GM23338 (cell line): ENCODE measurements at places on chromosomes 12 and 14. TPM values are rescaled to one million over a fixed set of nuclear protein-coding genes. Genes with fewer than 3 reads are reported as not detected.
A peak's percentile ranks its signal among the peaks of the same experiment; 100 is the strongest.

SYCP3 gene
- 0.07 TPM in 1 of 2 replicates, not detected in the other for total RNA-seq

TMEM117 gene
- total RNA-seq, result 1.6 and 4.1 TPM in 2 replicates

WDR89 gene
- total RNA-seq, result 31.8 and 37.3 TPM in 2 replicates

TRMT5 gene
- total RNA-seq, result 18.4 and 31.9 TPM in 2 replicates

TPH2 gene
- total RNA-seq, result 1.0 and 1.4 TPM in 2 replicates

HECTD1 gene
- 132 and 134 TPM in 2 replicates for total RNA-seq

GRCh38 chr12:41515953-41516352 lies 327.8 kb downstream of the PDZRN4 start:
- H3K27me3 ChIP-seq, result no peaks in the 10 kb centered on the region
- H3K27ac ChIP-seq, result no peak overlapping the region
- peaks cover 17% of the 10 kb centered on the region; the same call in 1 of the 2 replicates for H3K4me1 ChIP-seq

DNA sequence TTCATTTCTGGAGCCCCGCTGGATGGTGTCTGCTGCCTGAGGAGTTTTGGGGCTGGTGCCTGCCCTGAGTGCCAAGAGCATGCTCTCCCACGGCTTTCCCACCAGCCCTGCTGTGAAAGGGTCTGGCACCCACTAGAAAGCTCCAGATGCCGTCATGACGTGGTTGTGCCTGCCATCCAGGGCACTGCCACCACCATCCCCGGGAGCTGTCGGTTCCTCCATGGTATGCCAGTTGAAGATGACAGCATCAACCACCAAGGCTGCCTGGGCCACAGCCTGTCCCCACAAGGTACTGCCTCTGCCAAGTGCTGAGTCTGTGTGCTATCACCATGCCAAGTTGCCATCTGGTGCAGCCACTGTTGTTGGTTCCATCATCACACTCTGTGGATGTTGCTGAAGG lies 85.9 kb downstream of the TTC8 start:
- no peak overlapping the region for H3K27ac ChIP-seq
- H3K4me3 ChIP-seq, result no peak overlapping the region
- no peaks in the 10 kb centered on the region; the same call in 1 of the 2 replicates for H3K36me3 ChIP-seq
- no peak for DNase-seq

GRCh38 chr14:34256223-34256622 lies 205.8 kb downstream of the SPTSSA start:
- H3K27me3 ChIP-seq, result no peaks in the 10 kb centered on the region
- no peak overlapping the region for H3K27ac ChIP-seq
- H3K36me3 ChIP-seq, result no peaks in the 10 kb centered on the region
- DNase-seq, result no peak
- H3K4me3 ChIP-seq, result no peak overlapping the region
- no peaks in the 10 kb centered on the region for H3K4me1 ChIP-seq

DNA sequence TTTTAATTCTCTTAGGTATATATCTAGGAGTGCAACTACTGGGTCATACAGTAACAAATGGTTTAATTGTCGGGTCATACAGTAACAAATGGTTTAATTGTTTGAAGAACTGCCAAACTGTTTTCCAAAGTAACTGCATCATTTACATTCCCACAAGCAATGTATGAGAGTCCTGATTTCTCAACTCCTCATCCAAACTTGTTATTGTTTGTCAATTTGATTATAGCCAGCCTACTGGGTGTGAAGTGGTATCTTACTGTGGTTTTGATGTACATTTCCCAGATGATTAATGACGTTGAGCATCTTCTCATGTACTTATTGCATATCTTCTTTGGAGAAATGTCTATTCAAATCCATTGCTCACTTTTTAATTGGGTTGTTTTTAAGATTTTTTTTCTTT lies 67.6 kb upstream of the CFL2 start:
- no peak overlapping the region for H3K4me3 ChIP-seq
- no peak for DNase-seq
- H3K27ac ChIP-seq, result no peak overlapping the region
- H3K27me3 ChIP-seq, result no peaks in the 10 kb centered on the region

DNA sequence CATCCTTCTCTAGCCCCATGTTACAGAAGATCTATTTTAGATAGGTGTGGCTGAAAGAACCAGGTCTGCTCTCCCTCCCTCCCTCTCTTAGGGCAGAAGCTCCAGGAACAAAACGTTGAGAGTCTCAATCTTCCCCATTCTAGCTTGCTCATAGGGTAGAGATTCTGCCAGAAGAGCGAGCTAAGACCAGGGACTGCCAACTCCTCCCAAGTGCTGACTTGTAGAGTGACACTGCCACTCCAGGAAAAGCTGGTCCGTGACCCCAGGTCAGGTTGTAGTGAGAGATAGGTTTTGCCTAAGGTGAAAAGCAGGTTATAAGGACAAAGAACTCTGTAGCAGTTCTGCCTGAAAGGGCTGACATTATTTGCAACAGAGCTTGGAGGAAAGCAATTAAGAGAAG lies 73.4 kb downstream of the INSM2 start:
- no peaks in the 10 kb centered on the region for H3K4me1 ChIP-seq
- H3K36me3 ChIP-seq, result no peaks in the 10 kb centered on the region
- H3K27ac ChIP-seq, result no peak overlapping the region
- H3K4me3 ChIP-seq, result no peak overlapping the region
- no peaks in the 10 kb centered on the region for H3K27me3 ChIP-seq

DNA sequence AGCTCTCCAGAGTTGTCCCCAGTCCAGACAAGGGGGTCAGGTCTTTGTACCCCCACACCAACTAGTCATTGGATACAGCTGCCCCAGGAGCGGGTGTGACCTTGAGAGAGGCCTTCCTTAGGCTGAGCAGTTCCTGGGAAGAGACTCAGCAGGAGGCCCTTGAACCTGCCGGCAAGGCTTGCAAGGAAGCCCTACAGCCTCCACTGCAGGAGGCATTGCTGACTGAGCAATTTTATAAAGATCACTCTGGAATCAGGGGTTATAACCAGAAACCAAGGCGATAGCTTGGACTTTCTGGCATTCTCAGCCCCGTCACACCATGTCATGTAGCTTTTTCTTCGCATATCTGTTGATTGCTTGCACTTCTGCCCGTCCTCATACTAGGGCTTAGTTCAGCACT lies 291.3 kb upstream of the CRY1 start:
- H3K27me3 ChIP-seq, result no peaks in the 10 kb centered on the region
- no peaks in the 10 kb centered on the region for H3K36me3 ChIP-seq
- H3K27ac ChIP-seq, result no peak overlapping the region
- no peak overlapping the region for H3K4me3 ChIP-seq
- DNase-seq, result no peak

- DNase-seq, result no peak
- no peaks in the 10 kb centered on the region for H3K27me3 ChIP-seq
- no peaks in the 10 kb centered on the region for H3K36me3 ChIP-seq
- no peak overlapping the region for H3K27ac ChIP-seq
- H3K4me3 ChIP-seq, result no peak overlapping the region
Observed at GRCh38 chr12:70379846-70380245, 13.8 kb downstream of the KCNMB4 start.

GRCh38 chr12:65248656-65249633 lies 29.5 kb upstream of the MSRB3 start:
- no peak overlapping the region for H3K27ac ChIP-seq
- H3K4me1 ChIP-seq, result no peaks in the 10 kb centered on the region
- no peaks in the 10 kb centered on the region for H3K27me3 ChIP-seq
- H3K4me3 ChIP-seq, result no peak overlapping the region

- H3K27ac ChIP-seq, result no peak overlapping the region
- H3K27me3 ChIP-seq, result no peaks in the 10 kb centered on the region
- no peaks in the 10 kb centered on the region for H3K36me3 ChIP-seq
- H3K4me1 ChIP-seq, result peaks cover 49% of the 10 kb centered on the region
- DNase-seq, result no peak
Observed at GRCh38 chr12:94674835-94675234, 24.5 kb upstream of the TMCC3 start.

DNA sequence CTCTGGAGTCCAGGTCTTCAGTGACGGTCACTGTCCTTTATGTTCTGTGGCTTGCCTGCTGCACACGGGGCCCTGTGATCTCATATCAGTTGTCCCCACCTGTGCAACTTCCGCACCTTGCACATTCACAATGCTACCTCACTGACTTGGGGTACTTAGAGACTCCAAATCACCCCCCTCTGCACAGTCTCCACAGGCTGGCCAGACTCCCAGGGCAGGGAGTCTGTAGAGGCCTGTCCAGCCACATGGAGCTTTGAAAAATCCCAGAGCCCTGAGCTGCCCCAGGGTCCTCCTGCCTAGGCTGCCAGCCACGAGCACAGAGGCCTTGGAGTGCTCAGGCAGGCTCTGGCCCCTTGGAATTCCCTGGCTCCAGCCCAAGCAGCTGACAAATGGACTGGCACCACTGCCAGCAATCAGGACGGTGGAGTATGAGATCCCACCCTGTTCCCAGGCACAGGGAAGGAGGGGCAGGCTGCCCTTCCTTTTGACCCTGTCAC lies 26.4 kb downstream of the CMKLR1 start:
- H3K4me1 ChIP-seq, result peaks cover 33% of the 10 kb centered on the region
- H3K27ac ChIP-seq, result no peak overlapping the region
- H3K27me3 ChIP-seq, result no peaks in the 10 kb centered on the region

DNA sequence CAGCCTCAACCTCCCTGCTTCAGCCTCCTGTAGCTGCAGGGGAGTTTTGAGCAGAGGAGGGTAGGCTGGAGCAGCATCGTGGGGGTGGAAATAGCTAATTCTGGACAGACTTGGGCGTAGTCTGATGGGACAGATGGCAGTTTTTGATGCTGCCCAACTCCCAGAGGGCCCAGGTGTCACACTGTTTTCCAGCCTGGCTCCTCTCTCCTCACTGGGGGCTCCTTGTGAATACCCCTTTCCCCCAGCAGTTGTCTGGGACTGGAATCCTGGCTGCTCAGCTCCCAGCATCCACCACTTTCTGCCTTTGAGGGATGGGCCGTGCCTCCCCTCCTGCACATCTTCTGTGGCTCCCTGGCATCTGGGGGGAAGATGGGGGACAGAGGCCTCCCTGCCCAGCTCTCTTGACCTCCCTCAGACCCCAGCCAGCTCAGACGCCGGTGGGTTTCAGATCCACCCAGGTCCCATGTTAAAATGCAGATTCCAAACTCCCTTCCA lies 34.0 kb downstream of the SH2B3 start:
- no peak for DNase-seq
- H3K4me1 ChIP-seq, result peaks cover 33% of the 10 kb centered on the region
- H3K27me3 ChIP-seq, result no peaks in the 10 kb centered on the region
- H3K4me3 ChIP-seq, result no peak overlapping the region
- H3K27ac ChIP-seq, result no peak overlapping the region
- H3K36me3 ChIP-seq, result no peaks in the 10 kb centered on the region

DNA sequence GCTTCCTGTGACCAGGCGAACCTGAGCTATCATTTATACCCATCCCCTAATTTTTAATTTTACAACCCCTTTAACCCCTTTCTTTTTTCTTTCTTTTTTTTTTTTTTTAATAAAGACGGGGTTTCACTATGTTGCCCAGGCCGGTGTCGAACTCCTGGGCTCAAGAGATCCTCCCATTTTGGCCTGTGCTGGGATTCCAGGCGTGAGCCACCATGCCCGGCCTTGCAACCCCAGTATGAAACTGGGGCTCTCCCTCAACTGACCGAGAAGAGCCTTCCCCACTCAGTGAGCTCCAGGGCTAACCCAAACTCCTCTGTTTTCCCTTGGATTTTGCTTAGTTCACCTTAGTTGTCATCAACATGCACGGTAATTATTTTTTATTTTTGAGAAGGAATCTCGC lies 992 bp downstream of the CPSF2 start:
- peaks cover 23% of the 10 kb centered on the region for H3K36me3 ChIP-seq
- peak overlapping the region; percentile 99 for H3K4me3 ChIP-seq
- no peaks in the 10 kb centered on the region for H3K27me3 ChIP-seq
- peak overlapping the region; percentile 99 for H3K27ac ChIP-seq
- H3K4me1 ChIP-seq, result peaks cover 21% of the 10 kb centered on the region

- H3K36me3 ChIP-seq, result no peaks in the 10 kb centered on the region
- H3K4me1 ChIP-seq, result no peaks in the 10 kb centered on the region
- no peaks in the 10 kb centered on the region for H3K27me3 ChIP-seq
- no peak overlapping the region for H3K4me3 ChIP-seq
Observed at GRCh38 chr12:90896821-90897220, 58.2 kb downstream of the CCER1 start.

DNA sequence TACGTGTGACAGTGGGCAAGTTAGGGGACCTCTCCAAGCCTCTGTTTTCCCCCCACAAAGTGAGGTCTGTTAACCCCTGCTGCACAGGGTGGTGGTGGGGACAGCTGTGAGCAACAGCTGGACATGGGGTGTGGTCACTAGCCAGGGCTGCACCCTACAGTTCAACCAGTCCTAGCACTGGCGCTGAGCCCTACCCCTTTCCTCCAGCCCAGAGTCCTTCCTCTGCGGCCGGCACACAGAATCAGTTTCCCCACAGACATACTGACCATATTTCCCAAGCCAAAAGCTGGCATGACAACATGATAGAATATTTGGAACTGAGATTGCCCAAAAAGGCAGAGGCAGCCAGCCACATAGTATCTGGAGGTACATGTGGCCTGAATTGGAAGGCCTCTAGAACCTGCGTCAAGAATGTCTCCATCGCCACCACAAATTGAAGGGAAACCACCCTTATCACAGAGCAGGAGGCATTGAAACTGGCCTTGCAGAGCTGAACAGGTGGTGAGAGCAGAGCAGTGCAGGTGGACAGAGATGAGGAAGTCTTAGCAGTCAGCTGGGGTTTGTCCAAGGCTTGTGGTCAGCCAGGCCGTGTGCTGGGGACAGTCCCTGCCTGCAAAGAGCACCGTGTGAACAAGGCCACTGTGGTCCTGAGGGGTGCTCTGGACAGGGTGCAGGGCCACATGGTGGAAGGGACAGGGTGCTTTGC lies 21.2 kb downstream of the DEGS2 start:
- no peaks in the 10 kb centered on the region for H3K36me3 ChIP-seq
- no peak overlapping the region for H3K27ac ChIP-seq
- no peak for DNase-seq
- H3K4me1 ChIP-seq, result peaks cover 4% of the 10 kb centered on the region; the same call in 1 of the 2 replicates
- H3K4me3 ChIP-seq, result no peak overlapping the region
- no peaks in the 10 kb centered on the region for H3K27me3 ChIP-seq

GRCh38 chr14:33019346-33019745 lies 80.7 kb downstream of the NPAS3 start:
- no peak overlapping the region for H3K4me3 ChIP-seq
- no peaks in the 10 kb centered on the region for H3K36me3 ChIP-seq
- no peak overlapping the region for H3K27ac ChIP-seq
- no peak for DNase-seq
- H3K27me3 ChIP-seq, result no peaks in the 10 kb centered on the region

- H3K27me3 ChIP-seq, result no peaks in the 10 kb centered on the region
- no peak overlapping the region for H3K4me3 ChIP-seq
- DNase-seq, result no peak
- H3K36me3 ChIP-seq, result no peaks in the 10 kb centered on the region
Observed at GRCh38 chr12:107487011-107487680, 198.5 kb upstream of the PWP1 start.

- no peaks in the 10 kb centered on the region for H3K36me3 ChIP-seq
- peak; percentile 79 for DNase-seq
- no peaks in the 10 kb centered on the region for H3K4me1 ChIP-seq
- no peak overlapping the region for H3K4me3 ChIP-seq
Observed at GRCh38 chr14:39467889-39468524, 35.8 kb upstream of the FBXO33 start.

GRCh38 chr12:118359541-118359915 lies 13.2 kb downstream of the TAOK3 start:
- peaks cover 13% of the 10 kb centered on the region; the same call in 1 of the 2 replicates for H3K4me1 ChIP-seq
- H3K27ac ChIP-seq, result no peak overlapping the region
- no peak for DNase-seq
- H3K36me3 ChIP-seq, result no peaks in the 10 kb centered on the region

- no peaks in the 10 kb centered on the region; the same call in 1 of the 2 replicates for H3K36me3 ChIP-seq
- H3K27ac ChIP-seq, result peak overlapping the region; percentile 63; the same call in 1 of the 2 replicates
- peaks cover 38% of the 10 kb centered on the region for H3K4me1 ChIP-seq
- H3K4me3 ChIP-seq, result peak overlapping the region; percentile 74
- DNase-seq, result no peak
Observed at GRCh38 chr14:23557521-23557920, 1.4 kb downstream of the THTPA start.

GRCh38 chr12:45298721-45299692 lies 83.1 kb downstream of the ANO6 start:
- H3K4me3 ChIP-seq, result no peak overlapping the region
- H3K27me3 ChIP-seq, result no peaks in the 10 kb centered on the region
- no peaks in the 10 kb centered on the region for H3K4me1 ChIP-seq

- DNase-seq, result no peak
- no peaks in the 10 kb centered on the region for H3K36me3 ChIP-seq
- no peaks in the 10 kb centered on the region for H3K27me3 ChIP-seq
- no peaks in the 10 kb centered on the region for H3K4me1 ChIP-seq
Observed at GRCh38 chr14:77859934-77860570, 60.1 kb downstream of the ADCK1 start.
